Dermis microvascular lymphatic vessel endothelial cell (primary cell): ENCODE measurements at places on chromosomes 1 and 21. TPM values are rescaled to one million over a fixed set of nuclear protein-coding genes. Genes with fewer than 3 reads are reported as not detected.

Gene FCMR
- 0.25 TPM in 1 of 2 replicates, not detected in the other for total RNA-seq

Gene OR2L5
- total RNA-seq = not detected in 2 replicates

Gene GPR37L1
- not detected in 2 replicates for total RNA-seq

Gene RNF186
- total RNA-seq = not detected in 2 replicates

Gene EPHA2
- total RNA-seq = 71.1 and 112 TPM in 2 replicates

Gene CNIH3
- total RNA-seq = 1.5 and 2.1 TPM in 2 replicates

Gene OMA1
- total RNA-seq = 7.0 and 11.0 TPM in 2 replicates

Gene LCE1A
- total RNA-seq = not detected in 2 replicates

- DNase-seq = no peak
Observed at GRCh38 chr1:99180915-99181314, 83.4 kb upstream of the PLPPR4 start.

DNA sequence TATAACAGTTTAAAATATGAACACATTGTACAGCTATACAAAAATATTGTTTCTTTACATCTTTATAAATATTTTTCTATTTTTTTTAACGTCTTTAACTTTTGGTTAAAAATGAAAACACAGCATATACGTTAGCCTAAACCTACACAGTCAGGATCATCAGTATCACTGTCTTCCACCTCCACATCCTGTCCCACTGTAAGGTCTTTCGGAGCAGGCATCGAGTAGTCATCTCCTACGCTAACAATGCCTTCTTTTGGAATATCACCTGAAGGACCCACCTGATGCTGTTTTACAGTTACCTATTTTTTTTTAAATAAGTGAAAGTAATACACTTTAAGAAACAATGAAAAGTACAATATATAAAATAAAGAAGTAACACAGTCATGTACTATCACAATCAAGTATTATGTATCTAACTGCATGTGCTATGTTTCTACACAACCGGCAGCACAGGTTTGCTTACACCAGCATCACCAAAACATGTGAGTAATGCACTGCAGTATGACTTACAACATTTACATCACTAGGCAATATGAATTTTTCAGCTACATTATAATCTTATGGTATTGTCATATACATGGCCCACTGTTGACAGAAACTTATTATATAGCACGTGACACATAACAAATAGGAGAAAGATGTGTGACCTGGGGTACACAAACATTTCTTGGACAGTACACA is 254.4 kb downstream of the AKT3 start:
- no peak for DNase-seq

DNA sequence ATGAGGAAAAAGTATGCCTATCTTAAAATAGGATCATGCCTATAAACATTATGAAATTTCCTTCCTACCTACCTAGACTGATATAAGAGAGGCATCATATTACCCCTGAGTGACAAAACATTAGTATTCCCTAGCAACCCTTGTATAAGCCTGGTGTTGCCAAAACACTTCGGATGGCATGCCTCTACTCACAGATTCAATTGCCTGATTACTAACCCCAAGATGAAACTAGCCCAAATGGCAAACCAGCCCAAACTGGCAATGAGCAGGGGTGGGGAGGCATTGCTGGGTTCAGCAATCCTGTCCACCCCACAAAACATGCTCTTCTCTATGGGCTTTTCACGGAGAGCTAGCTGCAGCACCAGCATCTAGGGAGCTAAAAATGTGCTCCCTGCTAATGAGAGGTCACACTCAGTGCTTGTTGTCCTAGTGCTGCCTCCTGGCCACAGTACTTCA is 13.9 kb downstream of the PALMD start:
- peak; percentile 90 for DNase-seq

DNA sequence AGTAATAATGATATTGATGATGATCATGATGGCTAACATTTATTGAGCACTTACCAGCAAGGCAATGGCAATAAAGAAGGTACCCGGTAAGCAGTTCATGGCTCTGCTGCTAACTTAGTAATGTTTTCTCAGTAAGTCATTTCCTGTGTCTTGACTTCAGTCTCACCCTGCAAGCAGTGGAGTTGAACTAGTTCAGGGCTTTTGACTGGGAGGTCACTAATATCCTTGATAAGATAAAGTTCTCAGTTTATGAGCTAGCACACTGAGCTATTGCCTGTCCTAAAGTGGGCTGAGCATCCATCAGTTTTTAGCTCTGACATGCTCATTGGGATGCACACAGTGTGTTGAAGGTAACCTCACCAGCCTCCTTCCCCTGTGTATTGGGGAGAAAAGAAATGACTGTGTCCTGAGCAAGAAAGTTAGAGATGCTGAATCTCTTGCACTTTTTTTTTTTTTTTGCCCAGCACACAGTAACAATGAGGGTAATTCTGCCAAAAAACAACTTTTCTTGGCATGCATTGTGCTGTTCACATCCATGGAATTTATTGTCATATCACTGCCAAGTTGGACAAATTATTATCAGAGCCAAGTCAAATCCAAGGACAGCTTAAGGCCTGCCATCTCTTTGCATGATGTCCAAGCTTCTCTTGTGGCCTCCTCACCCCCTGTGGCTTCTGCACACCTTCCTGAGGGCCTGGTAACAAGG is 55.5 kb upstream of the GADD45A start:
- DNase-seq = peak; percentile 73

- DNase-seq = no peak
Observed at GRCh38 chr1:113782406-113782805, 23.1 kb upstream of the PHTF1 start.

DNA sequence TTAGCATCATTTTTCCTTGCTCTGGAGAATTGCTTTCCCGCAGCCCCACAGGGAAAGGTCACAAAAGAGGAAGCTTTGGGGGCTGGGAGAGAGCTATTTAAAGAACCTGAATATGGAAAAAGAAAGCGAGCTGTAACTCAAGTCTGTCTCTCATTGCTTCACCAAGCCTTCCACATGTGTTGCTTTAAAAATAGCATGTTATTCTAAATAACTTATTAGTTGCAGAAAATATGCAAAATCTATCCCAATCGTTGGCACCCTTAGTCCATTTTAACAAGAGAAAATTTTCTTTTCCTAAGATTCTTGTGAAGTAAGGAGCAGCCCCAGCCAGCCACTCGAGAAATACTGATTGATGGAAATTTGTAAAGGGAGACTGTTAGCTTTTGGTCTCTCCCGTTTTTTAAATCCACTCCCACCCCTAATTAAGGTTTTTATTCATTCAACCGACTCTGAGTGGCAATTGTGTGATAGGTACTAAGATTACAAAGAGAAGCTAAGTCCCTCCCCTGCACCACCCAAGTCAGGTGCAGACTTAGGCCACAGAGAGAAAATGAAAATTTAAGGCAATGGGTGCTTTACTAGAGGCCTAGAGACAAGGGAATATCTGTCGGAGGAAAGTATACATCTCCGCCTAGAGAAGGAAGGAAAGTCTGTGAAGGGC is 802 bp downstream of the CYP4X1 start:
- no peak for DNase-seq

GRCh38 chr1:39129514-39129913 is 75.0 kb upstream of the MACF1 start:
- DNase-seq = no peak
